Articular chondrocyte of knee joint (primary cell): ENCODE measurements at places on chromosomes 13 and 19. TPM values are rescaled to one million over a fixed set of nuclear protein-coding genes. Genes with fewer than 3 reads are reported as not detected.

PALM3 gene
- total RNA-seq: under 0.01 TPM in 2 replicates

KRTDAP gene
- not detected in 2 replicates for total RNA-seq

OR7C1 gene
- total RNA-seq: not detected in 2 replicates

RFPL4A gene
- not detected in 2 replicates for total RNA-seq

CYP4F11 gene
- under 0.01 and 0.13 TPM in 2 replicates for total RNA-seq

SIGLEC8 gene
- not detected in 2 replicates for total RNA-seq

TLE6 gene
- total RNA-seq: 2.7 and 2.8 TPM in 2 replicates

PCDH20 gene
- total RNA-seq: not detected in 2 replicates

EPS8L1 gene
- 0.26 TPM in 1 of 2 replicates, not detected in the other for total RNA-seq

SBK2 gene
- total RNA-seq: not detected in 2 replicates

ZNF850 gene
- 1.6 and 3.8 TPM in 2 replicates for total RNA-seq

CEACAM7 gene
- total RNA-seq: not detected in 2 replicates

CLEC17A gene
- total RNA-seq: under 0.01 TPM in 1 of 2 replicates, not detected in the other

F2RL3 gene
- not detected in 2 replicates for total RNA-seq

LYL1 gene
- 1.3 and 1.4 TPM in 2 replicates for total RNA-seq

TEAD2 gene
- total RNA-seq: 21.3 and 25.6 TPM in 2 replicates

LRP3 gene
- total RNA-seq: 30.6 and 31.0 TPM in 2 replicates

SRRM5 gene
- not detected in 2 replicates for total RNA-seq

DGKH gene
- total RNA-seq: 11.9 and 12.8 TPM in 2 replicates

LRRC8E gene
- 6.1 and 7.8 TPM in 2 replicates for total RNA-seq

ABHD17A gene
- 45.9 and 46.7 TPM in 2 replicates for total RNA-seq

URAD gene
- not detected in 2 replicates for total RNA-seq

GRK1 gene
- under 0.01 TPM in 1 of 2 replicates, not detected in the other for total RNA-seq

KASH5 gene
- total RNA-seq: not detected in 2 replicates

THSD1 gene
- 22.0 and 34.0 TPM in 2 replicates for total RNA-seq

PRTN3 gene
- total RNA-seq: not detected in 2 replicates

NRTN gene
- 0.13 TPM in 1 of 2 replicates, not detected in the other for total RNA-seq

TMPRSS9 gene
- total RNA-seq: not detected in 2 replicates

METTL21C gene
- total RNA-seq: 0.11 TPM in 1 of 2 replicates, not detected in the other

CCDC194 gene
- total RNA-seq: 0.22 TPM in 1 of 2 replicates, not detected in the other

C19orf81 gene
- not detected in 2 replicates for total RNA-seq

ZNF136 gene
- total RNA-seq: 8.4 and 12.1 TPM in 2 replicates

SAMD4B gene
- 47.0 and 52.7 TPM in 2 replicates for total RNA-seq

LGALS4 gene
- 0.22 TPM in 1 of 2 replicates, not detected in the other for total RNA-seq

PABPC3 gene
- 0.39 and 0.43 TPM in 2 replicates for total RNA-seq

NXNL1 gene
- total RNA-seq: not detected in 2 replicates

ZNF554 gene
- 5.4 and 6.1 TPM in 2 replicates for total RNA-seq

ZNF682 gene
- total RNA-seq: 2.0 and 5.0 TPM in 2 replicates

ZNF724 gene
- 6.4 and 10.9 TPM in 2 replicates for total RNA-seq

SEMA6B gene
- total RNA-seq: 0.43 and 1.7 TPM in 2 replicates

LRRC25 gene
- total RNA-seq: 0.22 and 0.39 TPM in 2 replicates

NDUFA7 gene
- total RNA-seq: 14.9 and 18.0 TPM in 2 replicates

IRF3 gene
- total RNA-seq: 22.5 and 25.0 TPM in 2 replicates

CPB2 gene
- total RNA-seq: not detected in 2 replicates

KLHL1 gene
- total RNA-seq: not detected in 2 replicates

STOML3 gene
- total RNA-seq: not detected in 2 replicates

SLITRK5 gene
- under 0.01 TPM in 1 of 2 replicates, not detected in the other for total RNA-seq

CALR3 gene
- total RNA-seq: 0.39 TPM in 1 of 2 replicates, not detected in the other

DCT gene
- 0.13 and 0.54 TPM in 2 replicates for total RNA-seq

ACER1 gene
- total RNA-seq: not detected in 2 replicates

LILRA6 gene
- total RNA-seq: not detected in 2 replicates

PRODH2 gene
- total RNA-seq: not detected in 2 replicates

OR7D2 gene
- total RNA-seq: not detected in 2 replicates

TEX29 gene
- total RNA-seq: not detected in 2 replicates

LGALS14 gene
- not detected in 2 replicates for total RNA-seq

KLK2 gene
- total RNA-seq: not detected in 2 replicates

COX6B2 gene
- not detected in 2 replicates for total RNA-seq

ZNF285 gene
- 3.9 and 4.4 TPM in 2 replicates for total RNA-seq

CADM4 gene
- 0.26 and 0.43 TPM in 2 replicates for total RNA-seq
